ENCODE measurements at places on chromosomes 4 and X. TPM values are rescaled to one million over a fixed set of nuclear protein-coding genes. Genes with fewer than 3 reads are reported as not detected.
A peak's percentile ranks its signal among the peaks of the same experiment; 100 is the strongest.

The BCORL1 gene
- total RNA-seq, result 1.4 TPM

The DMRTC1B gene
- total RNA-seq, result not detected

The NAP1L3 gene
- total RNA-seq, result 14.1 TPM

DNA sequence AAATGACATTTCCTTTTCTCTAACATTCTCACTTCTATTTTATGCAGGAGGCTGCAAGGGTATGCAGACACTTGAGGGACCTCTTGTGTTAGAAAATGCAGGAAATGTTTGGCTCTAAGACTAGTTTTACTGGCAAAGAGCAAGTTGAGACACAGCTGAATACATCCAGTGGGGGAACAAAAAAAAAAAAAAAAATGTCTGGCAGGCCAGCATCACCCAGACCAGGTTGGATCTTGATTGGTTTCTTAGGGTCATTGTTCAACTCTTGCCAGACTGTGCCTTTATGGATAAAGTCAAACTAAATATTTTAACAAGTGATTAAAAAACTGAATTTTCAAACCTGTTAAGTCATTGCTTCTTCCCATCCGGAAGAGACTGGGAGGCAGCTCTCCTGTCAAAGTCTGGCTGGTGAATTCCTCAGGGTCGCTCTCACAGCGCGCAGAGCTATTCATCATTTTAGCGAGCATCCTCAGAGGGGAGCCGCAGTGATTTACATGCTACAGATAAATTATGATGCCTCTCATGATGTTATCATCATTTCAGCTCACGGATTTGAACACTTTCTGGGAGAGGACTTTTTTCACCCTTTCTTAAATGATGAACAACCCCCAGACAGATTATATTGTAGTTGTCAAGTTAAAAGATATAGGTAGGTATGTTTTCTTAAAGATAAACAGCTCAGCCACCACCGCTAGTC, 23.6 kb upstream of the PACRGL start:
- no peak for DNase-seq

- no peak for DNase-seq
These were observed 41.6 kb upstream of the TAB3 start for GRCh38 chrX:30930679-30931078.

DNA sequence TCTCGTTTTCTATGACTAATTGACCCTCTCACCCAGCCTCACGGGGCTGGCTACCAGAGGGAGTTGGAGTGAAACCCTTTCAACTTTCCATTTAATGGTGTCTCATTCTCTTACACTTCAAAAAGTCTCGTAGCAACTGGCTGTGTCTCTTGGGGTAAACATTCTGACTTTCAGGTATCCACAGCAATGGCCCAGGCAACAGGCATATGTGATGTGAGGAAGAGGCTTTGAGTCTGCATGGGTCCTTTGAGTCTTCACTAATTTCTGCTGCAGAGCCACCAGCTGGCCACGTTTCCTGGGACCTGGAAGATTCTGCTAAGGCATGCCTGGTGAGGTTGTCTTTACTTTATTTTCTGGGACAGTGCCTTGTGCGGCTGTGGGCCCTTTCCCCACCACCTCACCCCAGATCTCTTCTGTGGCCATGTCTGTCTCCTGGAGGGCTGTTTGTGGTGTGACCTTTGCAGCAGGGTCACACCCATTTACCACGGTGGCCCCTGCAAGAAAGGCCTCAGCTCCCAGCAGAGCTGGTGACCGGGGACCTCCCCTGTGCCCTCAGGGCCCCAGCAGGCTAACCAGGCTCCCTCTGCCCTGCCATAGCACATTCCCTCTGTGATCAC, 112.5 kb upstream of the FRG1 start:
- DNase-seq, result peak; percentile 55

- DNase-seq, result no peak
These were observed 119.6 kb downstream of the BTC start for GRCh38 chr4:74674750-74675149.

DNA sequence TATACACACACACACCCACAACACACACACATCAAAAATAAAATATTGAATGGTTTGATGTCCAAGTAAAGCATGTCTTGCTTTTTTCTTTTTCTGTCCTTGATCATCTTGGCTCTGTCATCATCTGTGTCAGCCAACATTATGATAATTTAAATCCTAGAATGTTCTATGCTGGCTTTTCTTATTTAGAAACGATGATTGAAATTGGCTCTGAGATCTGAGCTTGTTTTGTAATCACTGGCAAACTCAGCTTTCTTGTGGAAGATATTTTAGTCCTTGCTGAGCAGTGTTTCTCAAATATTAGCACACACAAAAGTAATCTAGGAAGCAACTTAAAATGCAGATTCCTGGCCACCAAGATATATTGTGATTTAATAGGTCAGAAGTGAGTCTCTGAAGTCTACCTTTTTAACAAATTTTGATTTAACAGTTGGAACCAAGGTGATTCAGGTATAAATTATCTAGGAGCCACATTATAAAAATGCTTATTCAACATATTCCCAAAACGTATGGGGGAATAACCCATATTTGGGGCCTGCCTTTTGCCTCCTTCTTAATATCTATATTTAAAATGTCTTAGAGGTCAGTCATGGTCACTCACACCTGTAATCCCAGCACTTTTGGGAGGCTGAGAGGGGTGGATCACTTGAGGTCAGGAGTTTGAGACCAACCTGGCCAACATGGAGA, 24.0 kb upstream of the DSPP start:
- no peak for DNase-seq
